HCT116 (cell line): ENCODE measurements at places on chromosomes 3 and 15. TPM values are rescaled to one million over a fixed set of nuclear protein-coding genes. Genes with fewer than 3 reads are reported as not detected.

Gene SLC51B
- total RNA-seq, result not detected

Gene MAP6D1
- total RNA-seq, result 5.3 TPM

Gene SLC15A2
- total RNA-seq, result 0.96 TPM

Gene TNNC1
- total RNA-seq, result 2.2 TPM

Gene DCLK3
- not detected for total RNA-seq

Gene LRRC3B
- not detected for total RNA-seq

Gene ESYT3
- 0.05 TPM for total RNA-seq

Gene TEX55
- not detected for total RNA-seq

Gene GOLGA8G
- not detected for total RNA-seq

Gene SAMD7
- total RNA-seq, result not detected

Gene WNT5A
- 0.15 TPM for total RNA-seq

Gene ATP13A4
- 0.15 TPM for total RNA-seq

Gene ECE2
- total RNA-seq, result not detected

Gene GOLGA6L22
- not detected for total RNA-seq

Gene PRSS50
- not detected for total RNA-seq

Gene ADAMTS7
- total RNA-seq, result 12.0 TPM

Gene ACP3
- 0.79 TPM for total RNA-seq

Gene GP5
- total RNA-seq, result 0.15 TPM

Gene SLC6A6
- 36.3 TPM for total RNA-seq

Gene PPP1R14D
- total RNA-seq, result not detected

Gene PLSCR2
- not detected for total RNA-seq

Gene CP
- 0.52 TPM for total RNA-seq

Gene EXD1
- not detected for total RNA-seq

Gene CLSTN2
- total RNA-seq, result 0.02 TPM

Gene LARP6
- 35.9 TPM for total RNA-seq

Gene EFHB
- total RNA-seq, result 0.30 TPM

Gene LRRC31
- not detected for total RNA-seq

Gene NEK4
- total RNA-seq, result 36.2 TPM

Gene UQCRC1
- total RNA-seq, result 318 TPM

Gene PSMA4
- 294 TPM for total RNA-seq

Gene SLC2A2
- not detected for total RNA-seq

Gene PATL2
- total RNA-seq, result 1.2 TPM

Gene SPINT1
- 123 TPM for total RNA-seq

Gene CYP8B1
- total RNA-seq, result 0.12 TPM

Gene BTD
- 5.0 TPM for total RNA-seq

Gene ITPKA
- 10.8 TPM for total RNA-seq

Gene GABRR3
- not detected for total RNA-seq

Gene CGNL1
- total RNA-seq, result 2.2 TPM
